ENCODE measurements at places on chromosomes 2 and 18.

GRCh38 chr2:53785366-53785765 lies 1.4 kb downstream of the ASB3 start:
- DNase-seq, result no peak

DNA sequence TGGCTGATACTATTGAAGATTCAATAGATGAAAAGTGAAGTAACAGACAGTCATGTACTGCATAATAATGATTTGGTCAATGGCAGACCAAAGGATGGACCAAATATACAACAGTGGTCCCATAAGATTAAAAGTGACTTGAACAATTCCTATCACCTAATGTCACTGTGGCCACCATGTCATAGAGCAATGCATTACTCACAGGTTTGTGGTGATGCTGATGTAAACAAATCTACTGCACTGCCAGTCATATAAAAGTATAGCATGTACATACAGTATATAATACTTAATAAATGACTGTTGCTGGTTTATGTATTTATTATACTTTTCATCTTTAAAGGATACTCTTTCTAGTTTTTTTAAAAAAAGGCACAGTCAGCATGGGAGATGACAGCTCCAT lies 99.9 kb downstream of the USP34 start:
- DNase-seq, result no peak

DNA sequence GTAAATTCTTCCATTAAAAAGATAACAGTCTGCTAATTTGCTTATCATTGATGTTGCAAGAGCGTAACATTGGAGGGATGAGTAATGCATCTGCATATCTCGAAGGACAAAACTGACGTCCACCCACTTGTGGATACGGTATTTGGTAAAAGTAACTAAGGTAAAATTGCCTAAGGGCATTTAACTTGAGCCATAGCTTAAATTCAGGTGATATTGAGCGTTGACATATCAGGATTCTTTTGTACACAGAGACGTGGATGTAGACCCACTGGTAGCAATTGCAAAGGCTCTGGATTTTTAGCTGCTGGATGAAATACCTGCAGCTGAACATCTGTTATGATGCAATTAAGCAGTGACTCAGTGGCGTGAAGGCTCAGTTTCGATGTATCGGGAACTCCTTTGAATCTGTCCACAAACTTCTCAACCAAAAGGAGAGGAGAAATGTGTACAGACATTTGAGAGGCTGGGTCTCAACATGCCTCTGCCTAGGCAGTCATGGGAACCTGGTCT lies 119.3 kb downstream of the SPTBN1 start:
- no peak for DNase-seq

- DNase-seq, result no peak
These were observed 10.7 kb upstream of the FAM136A start for GRCh38 chr2:70312560-70312959.

GRCh38 chr2:11562011-11562410 lies 28.2 kb downstream of the GREB1 start:
- DNase-seq, result no peak

Measured in T-helper 17 cell (primary cell).